ENCODE measurements at places on chromosomes 3 and 15.
A peak's percentile ranks its signal among the peaks of the same experiment; 100 is the strongest.

- no peak overlapping the region for H3K4me3 ChIP-seq
- H3K4me1 ChIP-seq: peaks cover 6% of the 10 kb centered on the region
- DNase-seq: no peak
- H3K27me3 ChIP-seq: no peaks in the 10 kb centered on the region
- no peaks in the 10 kb centered on the region for H3K36me3 ChIP-seq
Observed at GRCh38 chr3:150521463-150521862, 24.8 kb downstream of the SERP1 start.

- no peak overlapping the region for H3K4me3 ChIP-seq
- no peak for DNase-seq
- peaks cover 29% of the 10 kb centered on the region for H3K4me1 ChIP-seq
- H3K36me3 ChIP-seq: no peaks in the 10 kb centered on the region
- H3K27ac ChIP-seq: no peak overlapping the region
Observed at GRCh38 chr15:58473724-58474123, 41.9 kb downstream of the LIPC start.

DNA sequence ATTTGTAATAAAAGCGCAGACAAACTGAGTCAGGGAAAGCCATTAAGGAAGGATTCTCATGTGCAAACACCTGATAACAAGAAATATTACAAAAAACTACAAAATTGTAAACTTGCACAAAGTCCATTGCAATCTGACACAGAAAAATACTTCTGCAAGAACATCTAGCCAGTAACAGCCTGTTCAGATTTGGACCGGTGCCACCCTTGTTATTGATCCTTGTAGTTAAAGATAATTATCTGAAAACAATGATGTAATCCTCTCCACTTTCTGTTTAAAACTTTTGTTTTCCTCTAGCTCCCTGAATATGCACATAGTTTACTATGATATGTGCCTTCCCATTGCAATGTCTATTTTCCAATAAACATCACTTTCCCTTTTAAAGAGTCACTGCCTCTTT lies 1090.2 kb downstream of the PLOD2 start:
- no peaks in the 10 kb centered on the region for H3K36me3 ChIP-seq
- no peaks in the 10 kb centered on the region for H3K4me1 ChIP-seq
- no peaks in the 10 kb centered on the region for H3K27me3 ChIP-seq
- no peak for DNase-seq

GRCh38 chr3:101896083-101896757 lies 46.9 kb downstream of the NFKBIZ start:
- no peak overlapping the region for H3K27ac ChIP-seq
- no peak overlapping the region for H3K4me3 ChIP-seq
- H3K4me1 ChIP-seq: no peaks in the 10 kb centered on the region
- H3K27me3 ChIP-seq: no peaks in the 10 kb centered on the region
- DNase-seq: no peak

GRCh38 chr3:188067932-188068331 lies 86.0 kb upstream of the LPP start:
- H3K4me1 ChIP-seq: no peaks in the 10 kb centered on the region
- no peaks in the 10 kb centered on the region for H3K27me3 ChIP-seq
- no peaks in the 10 kb centered on the region for H3K36me3 ChIP-seq
- no peak overlapping the region for H3K27ac ChIP-seq

DNA sequence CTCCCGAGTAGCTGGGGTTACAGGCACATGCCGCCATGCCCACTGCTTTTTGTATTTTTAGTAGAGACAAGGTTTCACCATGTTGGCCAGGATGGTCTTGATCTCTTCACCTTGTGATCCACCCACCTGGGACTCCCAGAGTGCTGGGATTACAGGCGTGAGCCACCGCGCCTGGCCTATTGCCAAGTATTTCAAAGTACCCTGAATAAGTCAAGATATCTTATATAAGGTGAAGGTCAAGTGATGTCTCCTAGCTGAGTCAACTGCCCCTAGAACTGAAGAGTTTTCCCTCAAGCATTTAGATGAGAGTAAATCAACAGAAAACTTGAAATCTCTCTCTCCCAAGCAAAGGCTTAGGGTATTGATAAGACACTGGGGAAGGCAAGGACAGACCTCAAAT lies 63.9 kb downstream of the RPL22L1 start:
- H3K27me3 ChIP-seq: no peaks in the 10 kb centered on the region
- H3K4me3 ChIP-seq: no peak overlapping the region
- no peaks in the 10 kb centered on the region for H3K36me3 ChIP-seq
- no peak overlapping the region for H3K27ac ChIP-seq
- DNase-seq: no peak

GRCh38 chr3:2375376-2375775 lies 276.7 kb downstream of the CNTN4 start:
- H3K27me3 ChIP-seq: no peaks in the 10 kb centered on the region
- H3K27ac ChIP-seq: no peak overlapping the region
- no peaks in the 10 kb centered on the region for H3K36me3 ChIP-seq

GRCh38 chr3:25823314-25823713 lies 33.4 kb downstream of the OXSM start:
- no peaks in the 10 kb centered on the region for H3K36me3 ChIP-seq
- no peak overlapping the region for H3K4me3 ChIP-seq
- no peaks in the 10 kb centered on the region for H3K4me1 ChIP-seq
- no peak for DNase-seq

DNA sequence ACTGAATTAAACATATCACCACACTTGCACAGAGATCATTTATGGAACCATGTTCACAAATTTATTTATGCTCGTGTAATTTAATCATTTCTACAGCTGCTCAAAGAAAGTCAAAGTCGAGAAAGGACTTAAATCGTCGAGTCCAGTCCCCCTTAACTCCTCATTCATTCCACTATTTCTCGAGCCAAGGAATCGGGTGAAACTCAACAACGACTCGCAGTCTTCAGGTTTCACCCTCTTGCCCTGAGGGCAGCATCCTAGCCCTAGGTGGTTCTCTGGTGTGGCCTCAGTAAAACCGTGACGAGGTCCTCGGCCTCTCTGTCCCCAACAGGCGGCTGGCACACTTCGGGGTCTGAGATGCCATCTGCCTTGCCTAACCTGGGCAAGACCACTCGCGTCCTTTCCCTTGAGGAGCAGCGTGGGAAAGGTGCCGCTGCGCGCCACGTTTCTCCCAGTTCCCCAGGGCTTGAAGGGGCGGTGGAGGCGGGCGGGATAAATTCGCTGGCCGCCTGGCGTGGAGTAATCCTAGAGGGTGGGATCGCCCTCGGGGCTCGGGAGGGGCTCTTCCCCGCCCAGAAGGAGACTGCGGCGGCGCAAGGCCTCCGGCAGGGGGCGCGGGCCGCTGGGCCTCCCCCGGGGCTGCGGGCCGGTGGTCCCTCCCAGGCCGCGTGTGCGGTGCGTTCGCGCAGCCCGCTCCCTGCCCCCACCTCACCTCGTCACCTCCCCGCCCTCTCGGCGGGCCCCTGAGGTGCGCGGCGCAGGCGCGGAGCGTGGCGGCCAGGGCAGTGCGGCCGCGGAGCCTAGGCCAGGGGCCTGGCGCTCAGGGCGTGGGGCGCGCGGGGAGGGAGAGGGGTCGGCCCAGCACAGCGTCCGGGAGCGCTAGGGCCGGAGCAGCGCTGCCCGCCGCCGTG lies at the start of gene ZNF639:
Gene ZNF639 (plus strand): TSS at position 746 of the 911 bp plus-strand sequence. CDS start 5,263 bp downstream, outside the sequence.
- peak within 1 kb of the TSS; percentile 97 for H3K27ac ChIP-seq
- H3K4me3 ChIP-seq: peak within 1 kb of the TSS; percentile 87
- DNase-seq: peak; percentile 27
- H3K36me3 ChIP-seq: peaks cover 17% of the 10 kb centered on the region

- DNase-seq: no peak
- no peak overlapping the region for H3K4me3 ChIP-seq
- no peak overlapping the region for H3K27ac ChIP-seq
- H3K36me3 ChIP-seq: no peaks in the 10 kb centered on the region
- H3K27me3 ChIP-seq: no peaks in the 10 kb centered on the region
Observed at GRCh38 chr3:139457066-139457465, 19.2 kb downstream of the RBP2 start.

DNA sequence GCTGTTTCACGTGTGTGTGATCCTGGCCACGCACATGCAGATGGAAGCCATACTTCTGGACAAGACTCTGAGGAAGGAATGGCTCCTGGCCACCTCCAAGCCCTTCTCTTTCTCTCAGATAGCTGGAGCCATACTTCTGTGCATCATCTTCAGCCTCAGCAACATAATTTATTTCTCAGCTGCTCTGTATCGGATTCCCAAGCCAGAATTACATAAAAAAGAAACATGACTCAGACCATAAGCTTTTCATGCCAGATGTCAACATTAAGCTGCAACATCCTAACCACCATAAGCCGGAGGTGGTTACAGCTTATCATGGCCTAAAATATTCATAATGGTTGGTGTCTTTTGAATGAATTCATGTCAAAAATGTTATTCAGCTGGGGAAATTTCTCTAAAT lies 10.6 kb upstream of the KIF23 start:
- no peak for DNase-seq
- H3K27me3 ChIP-seq: no peaks in the 10 kb centered on the region
- H3K4me3 ChIP-seq: no peak overlapping the region
- no peak overlapping the region for H3K27ac ChIP-seq

DNA sequence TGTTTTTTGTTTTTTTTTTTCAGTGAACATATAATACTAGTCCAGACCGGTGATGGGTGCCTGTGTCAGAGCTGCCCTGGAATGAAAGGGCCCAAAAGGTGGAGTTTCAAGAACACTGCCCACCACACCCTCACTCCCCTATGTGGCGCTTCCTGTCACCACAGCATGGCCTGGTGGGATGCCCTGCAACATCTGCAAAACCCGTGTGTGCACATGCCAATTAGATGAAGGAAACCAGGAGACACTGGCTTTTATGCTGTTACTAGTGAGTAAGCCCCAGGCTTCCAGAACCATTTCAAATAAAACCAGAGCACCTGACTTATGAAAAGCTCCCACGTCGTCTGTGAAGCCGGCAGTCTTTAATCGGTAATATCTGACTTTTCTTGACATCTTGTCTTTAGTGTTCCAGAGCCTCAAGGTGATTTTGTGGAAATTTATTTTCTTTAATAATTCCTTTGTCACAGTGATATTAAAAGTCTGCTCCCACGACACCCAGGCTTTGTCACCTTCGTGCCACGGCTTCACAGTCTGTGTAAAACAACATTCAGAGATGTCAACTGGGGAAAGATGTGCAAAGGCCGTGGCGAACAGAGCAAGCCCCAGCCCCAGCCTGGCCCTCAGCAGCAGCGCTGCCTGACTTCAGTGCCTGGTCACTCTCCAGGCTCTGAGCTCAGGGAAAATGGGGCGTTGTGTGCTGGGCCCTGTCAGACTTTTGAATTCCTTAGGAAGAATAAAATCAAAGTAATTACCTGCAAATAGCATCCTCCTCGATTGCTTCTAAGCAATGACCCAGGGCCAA lies 6.4 kb downstream of the CFAP92 start:
- no peaks in the 10 kb centered on the region for H3K36me3 ChIP-seq
- no peak overlapping the region for H3K4me3 ChIP-seq
- no peaks in the 10 kb centered on the region for H3K27me3 ChIP-seq

DNA sequence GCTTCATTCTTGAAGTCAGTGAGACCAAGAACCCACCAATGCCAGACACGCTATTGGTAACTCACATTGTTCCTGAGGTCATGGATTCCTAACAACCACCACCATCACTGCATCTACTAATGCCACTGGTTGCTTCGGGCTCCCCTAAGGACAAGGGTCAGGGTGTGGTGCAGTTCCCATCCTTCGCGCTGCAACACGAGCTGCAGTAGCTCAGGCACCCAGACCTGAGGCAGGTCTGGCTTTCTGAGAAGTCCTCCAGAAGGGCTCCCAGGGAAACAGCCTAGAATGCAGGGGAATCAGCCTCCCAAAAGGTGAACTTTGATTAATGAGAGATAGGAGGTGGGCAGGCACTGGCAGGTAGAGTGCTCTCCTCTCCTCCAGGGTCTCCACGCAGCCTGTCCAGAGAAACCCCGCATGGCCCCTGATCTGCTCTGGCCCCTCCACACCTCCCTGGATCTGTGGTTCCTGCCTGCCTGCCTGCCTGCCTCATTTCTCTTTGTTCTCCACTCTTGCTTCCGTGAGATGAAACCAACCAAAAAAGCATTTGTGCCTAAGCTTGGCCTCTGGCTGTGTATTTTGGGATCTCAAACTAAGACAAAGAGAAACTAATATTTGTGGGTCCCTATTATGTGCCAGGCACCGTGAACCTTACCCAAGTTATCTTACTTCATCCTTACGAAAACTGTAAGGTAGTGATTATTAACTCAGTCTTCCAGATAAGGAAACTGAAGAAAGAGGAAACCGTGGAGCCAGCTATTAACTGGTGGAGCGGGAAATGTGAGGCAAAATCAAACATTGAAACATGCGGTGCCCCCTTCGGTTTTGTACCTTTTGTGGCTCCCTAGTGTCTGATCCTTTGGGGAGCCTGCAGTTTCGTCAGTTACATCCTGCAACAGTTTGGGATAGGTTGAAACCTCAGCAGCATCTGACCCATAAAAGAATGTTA lies 43.9 kb upstream of the USP3 start:
- DNase-seq: no peak
- H3K36me3 ChIP-seq: no peaks in the 10 kb centered on the region
- H3K4me1 ChIP-seq: no peaks in the 10 kb centered on the region
- no peak overlapping the region for H3K4me3 ChIP-seq

DNA sequence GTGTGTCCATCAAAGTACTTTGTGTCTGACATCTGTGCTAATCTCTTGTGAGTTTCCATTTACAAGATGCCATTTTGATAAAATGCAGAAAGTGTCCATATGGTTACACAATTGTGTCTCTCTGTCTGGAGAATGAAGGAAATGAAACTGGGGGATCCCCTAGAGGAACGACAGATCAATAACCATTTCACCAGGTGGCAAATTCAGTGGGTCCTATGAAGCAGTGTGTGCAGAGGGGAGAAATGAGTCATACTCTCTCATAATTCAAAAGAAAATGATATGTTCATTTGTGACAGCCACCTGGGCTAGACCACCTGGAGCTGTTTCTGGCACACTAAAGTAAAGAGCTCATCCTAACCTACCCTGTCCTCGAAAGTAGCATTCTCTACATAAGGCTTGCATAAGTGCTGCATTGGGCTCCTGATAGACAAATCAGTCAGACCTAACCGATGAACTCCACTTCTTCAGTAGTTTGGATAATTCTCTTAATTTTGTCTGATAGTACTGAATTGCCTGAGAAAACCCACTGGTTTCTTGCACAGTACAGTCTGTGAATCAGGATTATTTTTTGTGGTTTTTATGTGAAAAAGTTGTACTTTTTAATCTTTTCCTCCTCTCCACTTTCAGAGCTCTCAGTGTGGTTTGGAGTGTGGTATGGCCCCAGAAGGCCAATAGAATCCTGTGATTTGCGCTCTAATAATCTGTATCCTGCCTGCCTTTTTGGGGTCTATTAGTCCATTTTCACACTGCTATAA lies 10.3 kb upstream of the CD47 start:
- H3K4me1 ChIP-seq: no peaks in the 10 kb centered on the region
- no peaks in the 10 kb centered on the region for H3K36me3 ChIP-seq
- no peak for DNase-seq
